ENCODE measurements at places on chromosomes 3 and 15.

DNA sequence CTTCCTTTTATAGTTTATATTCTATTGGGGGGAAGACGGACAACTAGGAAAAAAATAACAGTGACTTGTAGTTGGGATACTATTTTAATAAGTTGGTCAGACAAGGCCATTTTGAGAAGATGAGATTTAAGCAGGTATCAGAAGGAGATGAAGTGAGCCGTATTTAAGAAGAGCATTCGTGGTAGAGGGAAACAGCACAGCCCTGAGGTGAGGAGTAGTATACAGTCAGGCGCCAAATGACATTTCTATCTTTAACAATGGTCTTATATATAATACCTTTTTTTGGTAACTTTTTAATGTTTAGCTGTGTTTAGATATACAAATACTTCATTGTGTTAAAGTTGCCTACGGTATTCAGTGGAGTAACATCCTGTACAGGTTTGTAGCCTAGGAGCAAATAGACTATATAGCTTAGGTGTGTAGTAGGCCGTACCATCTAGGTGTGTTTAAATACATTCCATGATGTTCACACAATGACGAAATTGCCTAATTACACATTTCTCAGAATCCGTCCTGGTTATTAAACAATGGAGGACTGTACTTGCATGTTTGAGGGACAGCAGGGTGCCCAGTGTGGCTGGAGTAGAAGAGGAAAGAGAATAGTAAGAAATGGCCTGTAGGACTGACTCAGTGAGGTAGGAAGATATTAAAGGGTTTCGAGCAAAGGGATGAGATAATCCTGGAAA, 1.6 kb downstream of the NKTR start:
- DNase-seq = peak; percentile 59

GRCh38 chr15:98562331-98562937, 85.9 kb upstream of the IGF1R start:
- DNase-seq = no peak

- DNase-seq = no peak
These were observed 4.3 kb downstream of the FYCO1 start for GRCh38 chr3:45991341-45991740.

DNA sequence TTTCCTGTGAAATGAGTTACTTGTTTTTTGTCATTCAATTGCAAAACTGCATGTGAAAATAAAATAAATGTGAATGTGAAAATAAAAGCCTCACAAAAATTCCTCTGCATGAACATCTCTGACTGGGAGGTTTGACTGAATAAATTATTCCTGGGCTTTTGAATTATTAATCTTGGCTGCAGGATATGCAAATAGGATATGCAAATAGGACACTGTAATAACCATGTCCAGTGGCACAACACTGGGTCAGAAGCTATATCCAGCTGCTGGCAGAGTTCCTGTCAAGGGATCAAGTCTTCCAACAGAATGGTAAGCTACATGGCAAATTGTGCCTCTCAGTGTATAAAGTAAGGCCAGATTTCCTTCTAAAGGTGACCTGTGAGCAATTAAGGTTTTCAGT, at the start of gene SUCNR1:
Gene SUCNR1, plus strand, starts transcription at position 246 of the 400 bp plus-strand sequence. CDS start 6,250 bp downstream, outside the sequence.
- no peak for DNase-seq

- DNase-seq = no peak
These were observed 65.8 kb downstream of the MB21D2 start for GRCh38 chr3:192851821-192852372.

GRCh38 chr3:165195640-165196576, at the start of gene SLITRK3:
TSS of gene SLITRK3 (minus strand) at chr3:165196384. CDS start at chr3:165190830, 5,554 bp downstream.
- DNase-seq = no peak

GRCh38 chr3:11534011-11534792, 109.5 kb downstream of the VGLL4 start:
- no peak for DNase-seq

DNA sequence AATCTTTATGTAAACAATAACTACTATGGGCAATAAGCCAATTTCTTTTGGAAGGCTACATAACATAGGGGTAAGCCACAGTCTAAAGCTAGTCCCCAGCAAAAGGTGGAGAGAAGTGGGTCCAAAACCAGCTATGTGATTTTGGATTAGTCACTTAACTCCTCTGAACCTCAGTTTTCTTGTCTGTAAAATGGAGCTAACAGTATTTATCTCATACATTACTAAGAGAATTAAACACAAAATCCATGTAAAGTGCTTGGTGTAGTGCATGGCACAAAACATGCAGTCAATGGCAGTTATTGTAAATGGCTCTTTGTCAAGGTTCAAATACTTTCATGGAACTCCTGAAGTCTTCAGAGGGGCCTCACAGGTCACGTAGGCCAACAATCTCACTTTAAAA, 13.3 kb downstream of the RFT1 start:
- DNase-seq = no peak

DNA sequence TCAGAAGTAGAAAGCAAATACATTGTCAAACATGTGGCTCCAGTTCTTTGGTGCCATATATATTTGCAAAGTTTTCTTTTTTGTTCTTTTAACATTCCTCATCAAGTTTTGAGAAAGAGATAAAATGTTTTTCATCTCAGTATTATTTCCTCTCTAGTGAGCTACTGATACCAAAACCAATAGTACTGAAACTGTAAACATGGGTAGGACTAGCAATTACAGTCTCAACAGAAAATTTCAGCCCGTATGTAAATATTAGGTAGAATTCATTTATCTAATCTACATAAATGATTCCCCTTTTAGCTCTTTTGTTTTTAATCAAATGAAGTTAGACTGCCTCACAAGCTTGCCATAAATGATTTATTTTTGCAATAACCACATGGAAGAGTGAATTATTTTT, 21.4 kb downstream of the SECISBP2L start:
- no peak for DNase-seq

GRCh38 chr3:163812006-163812405, 1266.3 kb downstream of the SI start:
- DNase-seq = no peak

GRCh38 chr15:79132770-79133169, 42.2 kb upstream of the RASGRF1 start:
- DNase-seq = no peak

DNA sequence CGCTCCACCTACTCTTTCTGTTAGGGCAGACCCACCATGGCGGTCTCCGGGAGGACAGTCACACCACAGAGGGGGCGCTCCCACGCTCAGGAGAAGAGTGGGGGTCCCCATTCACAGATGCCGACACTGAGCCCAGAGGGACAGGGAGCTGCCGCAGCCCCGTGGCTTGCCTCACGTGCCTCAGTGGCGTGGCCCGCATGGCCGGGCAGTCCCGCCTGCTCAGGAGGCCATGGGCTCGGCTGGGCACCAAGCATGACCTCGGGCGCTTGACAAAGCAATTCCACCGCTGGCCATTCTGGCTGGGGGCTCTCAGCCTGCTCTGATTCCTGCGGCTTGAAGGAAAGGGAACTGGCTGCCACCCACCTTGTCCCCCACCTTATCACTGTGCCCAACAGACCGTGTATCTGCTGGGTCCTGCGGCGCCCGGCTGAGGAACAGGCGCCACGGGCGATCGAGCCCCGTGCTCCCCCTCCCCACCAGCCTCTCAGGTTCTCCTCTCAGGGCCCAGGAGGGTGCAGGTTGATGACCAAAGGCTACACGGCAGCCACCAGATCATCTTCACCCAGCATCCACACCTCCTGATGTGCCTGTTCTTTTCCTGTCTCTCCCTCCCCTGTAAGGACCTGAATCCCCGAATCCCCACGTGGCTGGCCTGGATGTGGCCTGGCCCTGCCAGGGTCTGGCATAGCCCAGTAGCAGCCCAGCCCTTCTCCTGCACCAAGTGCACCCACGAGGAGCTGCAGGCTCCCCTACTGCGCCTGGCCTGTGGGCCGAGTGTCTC, 20.7 kb downstream of the CYFIP1 start:
- no peak for DNase-seq

- no peak for DNase-seq
These were observed 120.0 kb downstream of the ATG7 start for GRCh38 chr3:11392014-11392859.

- DNase-seq = peak; percentile 84
These were observed 112.7 kb downstream of the RAB11A start for GRCh38 chr15:65981837-65982626.

GRCh38 chr3:154304116-154304786, 20.0 kb downstream of the DHX36 start:
- DNase-seq = no peak

DNA sequence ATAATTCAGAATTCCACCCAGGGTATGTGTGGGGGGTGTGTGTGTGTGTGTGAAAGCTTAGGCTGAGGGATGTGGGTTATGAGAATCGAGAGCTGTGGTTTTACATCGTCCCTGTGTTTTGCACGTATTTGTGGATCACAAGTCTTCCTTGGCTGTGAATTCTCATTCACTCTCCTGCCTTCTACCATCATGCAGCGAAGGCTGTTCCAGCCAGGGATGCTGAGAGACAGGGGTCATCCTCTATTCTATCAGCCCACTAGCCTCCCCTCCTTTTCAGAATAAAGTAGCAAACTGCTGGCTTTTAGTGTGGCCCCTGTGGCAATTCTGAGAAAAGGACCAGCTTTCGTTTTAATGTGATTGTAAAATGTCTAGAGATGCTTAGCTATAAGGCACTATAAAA, 460.6 kb upstream of the NR2F2 start:
- no peak for DNase-seq

DNA sequence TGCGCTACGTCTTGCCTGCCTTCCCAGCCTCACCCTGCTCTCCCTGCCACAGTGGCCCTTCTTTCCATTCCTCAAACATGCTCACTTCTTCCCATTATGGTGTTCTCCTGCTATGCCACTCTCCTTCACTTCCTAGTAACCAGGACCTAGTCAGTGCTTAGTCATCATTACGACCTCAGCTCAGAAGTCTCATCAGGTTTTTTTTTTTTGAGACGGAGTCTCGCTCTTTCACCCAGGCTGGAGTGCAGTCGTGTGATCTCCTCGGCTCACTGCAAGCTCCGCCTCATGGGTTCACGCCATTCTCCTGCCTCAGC, 149.5 kb downstream of the GREM1 start:
- no peak for DNase-seq

DNA sequence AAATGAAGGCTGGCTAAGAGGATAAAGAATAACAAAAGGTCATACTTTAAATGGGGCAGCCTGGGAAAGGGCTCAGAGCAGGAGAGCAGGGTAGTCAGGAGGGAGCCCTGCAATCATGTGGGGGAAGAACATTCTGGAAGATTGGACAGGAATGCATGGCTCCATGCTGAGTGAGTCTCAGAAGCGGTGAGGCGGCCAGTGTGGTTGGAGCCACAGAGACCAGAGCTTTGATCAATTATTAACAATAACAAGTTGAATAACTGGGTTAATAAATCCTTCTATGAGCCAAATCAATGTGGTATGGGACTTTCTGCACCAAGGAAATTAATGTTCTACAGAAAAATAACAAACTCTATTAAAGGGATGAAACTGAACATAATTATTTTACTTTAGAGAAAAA, 57.9 kb upstream of the DCUN1D1 start:
- DNase-seq = no peak

GRCh38 chr3:72473156-72473555, 375.1 kb downstream of the SHQ1 start:
- DNase-seq = no peak

GRCh38 chr15:52925130-52925529, 135.0 kb upstream of the ONECUT1 start:
- no peak for DNase-seq

DNA sequence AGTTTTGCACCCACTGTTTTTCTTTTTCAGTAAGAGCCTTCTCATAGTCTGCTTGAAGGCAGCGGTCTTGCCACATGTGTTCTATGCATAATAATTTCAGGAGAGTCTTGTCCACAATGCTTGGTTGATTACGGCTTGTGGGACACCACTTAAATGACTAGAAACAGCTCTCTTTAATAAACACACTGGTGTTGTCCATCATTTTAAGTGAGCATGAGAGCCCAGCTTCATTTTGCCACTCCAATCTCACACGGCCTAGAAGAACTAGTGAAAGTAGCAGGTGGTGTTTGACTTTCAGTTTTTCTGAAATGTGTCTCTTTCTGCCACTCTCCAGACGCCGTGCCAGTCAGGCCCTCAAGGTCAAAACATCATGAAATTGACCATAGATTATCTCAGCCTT, 292.1 kb downstream of the LPP start:
- DNase-seq = peak; percentile 88

GRCh38 chr3:153577059-153577736, 415.2 kb downstream of the RAP2B start:
- DNase-seq = no peak

- DNase-seq = no peak
These were observed 9.3 kb downstream of the RBPMS2 start for GRCh38 chr15:64766058-64766457.

DNA sequence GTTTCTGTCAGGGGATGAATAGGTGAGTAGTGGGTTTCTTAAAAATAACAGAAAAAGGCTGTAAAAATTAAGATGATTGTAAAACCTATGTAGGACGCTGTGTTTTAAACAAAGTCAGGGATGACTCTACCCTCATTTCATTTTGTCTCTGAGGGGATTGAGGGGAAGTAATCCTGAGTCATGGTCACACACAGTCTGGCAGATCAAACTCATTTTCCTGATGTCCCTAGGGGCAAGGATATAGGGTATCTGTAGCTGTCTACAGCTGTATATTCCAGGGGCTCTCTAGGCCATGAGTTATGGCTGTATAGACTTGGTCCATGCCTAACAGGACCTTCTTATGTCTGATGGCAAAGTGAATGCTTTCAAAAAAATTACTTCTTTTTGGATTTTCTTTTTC, 421.1 kb downstream of the PDCD6IP start:
- DNase-seq = no peak

- DNase-seq = no peak
These were observed 5.3 kb upstream of the CSNK1G1 start for GRCh38 chr15:64361259-64361658.

GRCh38 chr3:127637546-127637945, 8.6 kb downstream of the PODXL2 start:
- peak; percentile 17 for DNase-seq

GRCh38 chr3:137217733-137218132, 259.9 kb downstream of the IL20RB start:
- DNase-seq = peak; percentile 20

GRCh38 chr3:51982352-51982837, 940 bp upstream of the ACY1 start:
- peak; percentile 51 for DNase-seq

DNA sequence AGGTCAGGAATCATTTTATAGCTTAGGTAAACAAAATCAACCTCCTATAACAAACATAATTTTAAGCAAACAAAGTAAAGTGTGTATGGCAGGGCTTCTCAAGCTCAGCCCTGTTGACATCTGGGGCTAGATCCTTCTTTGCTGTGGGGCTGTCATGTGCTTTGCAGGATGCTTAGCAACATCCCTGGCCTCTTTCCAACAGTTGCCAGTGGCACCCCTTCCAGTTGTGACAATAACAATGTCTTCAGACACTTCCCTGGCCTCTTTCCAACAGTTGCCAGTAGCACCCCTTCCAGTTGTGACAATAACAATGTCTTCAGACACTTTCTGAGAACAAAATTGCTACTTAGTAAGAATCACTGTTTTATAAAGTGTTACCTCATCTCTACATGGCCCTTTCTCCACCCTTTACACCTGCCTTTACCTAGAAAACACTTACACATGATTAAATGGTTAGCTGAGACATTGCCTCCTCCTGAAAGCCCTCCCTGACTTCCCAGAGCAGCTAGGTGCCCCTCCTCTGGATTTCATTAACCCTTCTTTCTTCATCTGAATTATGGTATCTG, 194.0 kb upstream of the LMCD1 start:
- DNase-seq = no peak

GRCh38 chr3:65833761-65834505, 204.8 kb downstream of the MAGI1 start:
- DNase-seq = no peak

- no peak for DNase-seq
These were observed 64.9 kb downstream of the CDIN1 start for GRCh38 chr15:36644191-36644896.

- DNase-seq = peak; percentile 81
These were observed 35.2 kb downstream of the NCEH1 start for GRCh38 chr3:172675441-172676193.

Data from NAMALWA (cell line).